D721Med (cell line): ENCODE measurements at places on chromosomes 13 and 19.
A peak's percentile ranks its signal among the peaks of the same experiment; 100 is the strongest.

GRCh38 chr13:44769686-44770085, 193.6 kb upstream of the TSC22D1 start:
- DNase-seq = no peak

- DNase-seq = peak; percentile 68
These were observed at the start of gene PRR12 for GRCh38 chr19:49590971-49591730. Gene PRR12 (plus strand): TSS chr19:49591182. CDS start chr19:49591655, 473 bp downstream.

DNA sequence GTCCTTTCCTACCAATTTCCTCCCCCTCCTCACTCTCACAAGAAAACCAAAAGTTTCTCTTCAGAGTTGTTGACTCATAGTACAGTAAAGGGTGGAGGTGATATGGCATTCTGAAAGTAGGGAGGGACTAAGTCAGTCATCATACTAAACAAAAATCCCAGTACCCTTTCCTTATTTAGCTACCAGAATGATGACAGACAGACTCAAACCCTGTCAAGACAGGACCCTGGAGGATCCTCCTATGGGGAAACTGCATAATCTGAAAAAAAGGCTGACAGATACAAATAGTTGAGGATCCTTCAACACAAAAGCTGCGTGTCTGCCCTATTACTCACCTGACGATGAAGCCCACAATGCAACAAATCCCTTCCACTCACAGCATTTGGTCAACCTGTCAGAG, 55.5 kb downstream of the CYSLTR2 start:
- no peak for DNase-seq

GRCh38 chr13:73767747-73768315, 366.4 kb downstream of the KLF12 start:
- DNase-seq = no peak

GRCh38 chr13:30697996-30698401, 37.3 kb upstream of the ALOX5AP start:
- DNase-seq = no peak

- DNase-seq = no peak
These were observed 12.4 kb upstream of the CCDC9 start for GRCh38 chr19:47243776-47244547.

DNA sequence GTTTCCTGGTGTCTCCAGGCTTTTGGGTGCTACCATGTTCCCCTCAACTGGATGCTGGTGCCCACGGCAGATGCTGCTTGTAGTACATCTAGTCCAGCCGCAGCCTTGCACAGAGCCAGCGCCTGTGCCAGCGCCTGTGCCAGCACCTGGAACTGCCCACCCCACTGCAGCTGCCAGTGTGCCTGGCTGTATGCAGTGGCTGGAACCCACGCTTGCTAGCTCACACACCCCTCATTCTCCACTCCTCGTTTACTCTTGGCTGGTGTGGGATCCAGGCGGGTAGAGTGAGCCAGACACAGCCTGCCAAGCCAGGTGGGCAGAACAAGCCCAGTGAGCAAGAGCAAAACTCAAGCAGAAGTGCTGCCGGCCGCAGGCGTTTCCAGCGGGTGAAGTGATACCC, 428.6 kb downstream of the SLITRK1 start:
- DNase-seq = no peak

DNA sequence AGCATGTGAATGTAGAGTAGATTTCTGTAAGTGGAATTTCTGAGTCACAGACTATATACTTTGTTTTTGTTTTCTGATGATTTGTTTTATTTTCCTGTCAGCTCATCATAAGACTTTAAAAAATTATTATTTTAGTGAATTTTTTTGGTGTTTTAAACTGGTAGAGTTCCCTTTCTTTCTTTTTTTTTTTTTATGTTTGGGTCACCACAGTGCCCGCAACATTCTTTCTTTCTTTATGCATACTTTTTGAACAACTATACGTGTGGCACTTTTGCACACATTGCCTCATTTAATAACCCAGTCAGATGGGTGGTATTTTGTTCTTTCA, 46.0 kb downstream of the WDFY2 start:
- no peak for DNase-seq

GRCh38 chr13:106418556-106418955, 116.9 kb downstream of the EFNB2 start:
- DNase-seq = no peak

DNA sequence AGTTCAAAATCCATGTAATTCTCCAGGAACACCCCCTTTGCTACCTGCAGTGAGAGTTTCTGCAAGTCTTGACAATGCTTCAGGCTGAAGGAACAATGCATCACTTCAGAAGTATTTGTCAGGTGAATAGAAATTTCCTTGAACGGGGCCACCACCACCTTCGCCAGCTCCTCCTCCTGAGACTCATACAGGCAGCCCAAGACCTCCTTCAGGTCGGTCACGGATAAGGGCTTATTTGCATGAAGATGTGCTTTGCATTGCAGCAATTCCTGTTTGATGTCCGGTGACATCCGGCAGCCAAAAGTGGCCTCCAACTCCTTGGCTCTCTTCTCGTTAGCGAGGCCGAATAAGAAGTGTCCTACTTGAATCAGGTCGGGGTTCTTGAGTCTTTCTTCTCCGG, 8.4 kb downstream of the NLRP7 start:
- DNase-seq = no peak

GRCh38 chr13:60572855-60573254, 175.8 kb downstream of the TDRD3 start:
- no peak for DNase-seq

DNA sequence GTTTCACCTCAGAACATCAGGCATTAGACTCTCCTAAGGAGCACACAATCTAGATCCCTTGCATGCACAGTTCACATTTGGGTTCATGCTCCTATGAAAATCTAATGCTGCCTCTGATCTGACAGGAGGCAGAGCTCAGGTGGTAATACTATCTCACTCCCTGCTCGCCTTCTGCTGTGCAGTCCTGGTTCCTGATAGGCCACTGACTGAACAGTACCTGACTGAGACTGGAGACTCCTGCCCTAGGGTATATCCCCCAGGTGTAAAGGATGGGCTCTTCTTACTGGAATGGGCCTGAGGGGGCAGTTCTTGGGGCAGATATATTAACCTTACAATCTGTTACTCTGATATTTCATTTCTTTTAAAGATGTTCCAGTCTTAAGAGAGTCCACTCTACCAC, 6.3 kb downstream of the OBI1 start:
- DNase-seq = no peak

GRCh38 chr19:2341244-2341751, 12.8 kb downstream of the SPPL2B start:
- no peak for DNase-seq

- no peak for DNase-seq
These were observed 128.6 kb upstream of the KL start for GRCh38 chr13:32887617-32888016.

- no peak for DNase-seq
These were observed 20.3 kb downstream of the CSNK1G2 start for GRCh38 chr19:1961000-1961883.
